ENCODE measurements at places on chromosomes 3 and 15.

- no peaks in the 10 kb centered on the region for H3K36me3 ChIP-seq
- H3K27me3 ChIP-seq: no peaks in the 10 kb centered on the region
- H3K27ac ChIP-seq: no peak overlapping the region
- DNase-seq: no peak
These were observed 431.8 kb upstream of the CCDC54 start for GRCh38 chr3:106945435-106945834.

DNA sequence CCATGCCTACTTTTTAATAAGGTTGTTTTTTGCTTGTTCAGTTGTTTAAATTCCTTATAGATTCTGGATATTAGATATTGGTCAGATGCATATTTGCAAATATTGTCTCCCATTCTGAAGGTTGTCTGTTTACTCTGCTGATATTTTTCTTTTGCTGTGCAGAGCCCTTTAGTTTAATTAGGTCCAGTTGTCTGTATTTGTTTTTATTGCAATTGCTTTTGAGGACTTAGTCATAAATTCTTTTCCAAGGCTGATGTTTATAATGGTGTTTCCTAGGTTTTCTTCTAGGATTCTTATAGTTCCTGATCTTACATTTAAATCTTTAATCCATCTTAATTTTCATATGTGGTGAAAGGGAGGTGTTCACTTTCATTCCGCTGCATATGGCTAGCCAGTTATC lies 77.4 kb downstream of the PTPRG start:
- no peak for DNase-seq
- no peak overlapping the region for H3K27ac ChIP-seq
- no peaks in the 10 kb centered on the region for H3K36me3 ChIP-seq
- H3K4me1 ChIP-seq: no peaks in the 10 kb centered on the region
- no peaks in the 10 kb centered on the region for H3K27me3 ChIP-seq

DNA sequence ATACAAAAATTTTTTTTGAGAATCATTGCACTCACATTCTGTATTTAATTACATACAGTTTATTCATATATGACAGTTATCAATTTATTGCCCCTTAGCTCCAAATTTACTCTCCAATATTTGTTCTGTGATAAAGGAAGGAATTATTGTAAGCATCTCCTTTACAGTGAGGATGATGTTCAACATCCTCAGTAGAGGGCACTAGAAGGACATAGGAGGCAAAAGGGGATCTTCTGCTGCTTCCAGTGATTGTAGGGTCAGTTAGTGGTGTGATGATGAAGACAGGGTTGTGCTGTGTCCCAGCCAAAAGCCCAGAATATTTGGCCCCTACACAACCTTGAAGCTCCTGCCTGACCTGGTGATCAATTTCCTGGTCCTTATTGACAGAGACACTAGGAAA lies 89.9 kb upstream of the DCBLD2 start:
- H3K27me3 ChIP-seq: no peaks in the 10 kb centered on the region
- no peaks in the 10 kb centered on the region for H3K4me1 ChIP-seq
- no peak overlapping the region for H3K27ac ChIP-seq
- no peak overlapping the region for H3K4me3 ChIP-seq

GRCh38 chr3:100103558-100104441 lies 10.5 kb downstream of the FILIP1L start:
- H3K27me3 ChIP-seq: no peaks in the 10 kb centered on the region
- no peak overlapping the region for H3K4me3 ChIP-seq
- DNase-seq: no peak
- H3K27ac ChIP-seq: no peak overlapping the region

GRCh38 chr15:55007561-55007960 lies 189.2 kb downstream of the RSL24D1 start:
- no peaks in the 10 kb centered on the region for H3K27me3 ChIP-seq
- no peak for DNase-seq
- H3K4me1 ChIP-seq: no peaks in the 10 kb centered on the region
- H3K4me3 ChIP-seq: no peak overlapping the region
- no peaks in the 10 kb centered on the region for H3K36me3 ChIP-seq

DNA sequence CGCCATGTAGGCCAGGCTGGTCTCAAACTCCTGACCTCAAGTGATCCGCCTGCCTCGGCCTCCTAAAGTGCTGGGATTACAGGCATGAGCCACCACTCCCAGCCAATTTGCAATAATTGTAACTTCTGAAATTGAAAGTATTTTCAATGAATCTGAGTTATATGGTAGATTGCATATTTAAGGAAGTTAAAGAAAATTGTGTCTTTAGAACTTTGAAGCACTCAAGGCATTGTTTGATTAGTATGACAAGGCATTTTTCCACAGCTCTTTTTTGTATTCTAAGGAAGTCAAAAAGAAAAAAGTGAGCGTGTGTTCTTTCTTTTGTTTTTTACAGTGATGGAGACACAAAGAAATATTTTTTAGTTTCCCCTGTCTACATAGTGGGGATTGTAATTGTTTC lies 15.7 kb upstream of the RPLP1 start:
- no peak overlapping the region for H3K27ac ChIP-seq
- DNase-seq: no peak
- no peak overlapping the region for H3K4me3 ChIP-seq
- no peaks in the 10 kb centered on the region for H3K27me3 ChIP-seq
- H3K36me3 ChIP-seq: peaks cover 94% of the 10 kb centered on the region
- H3K4me1 ChIP-seq: no peaks in the 10 kb centered on the region

DNA sequence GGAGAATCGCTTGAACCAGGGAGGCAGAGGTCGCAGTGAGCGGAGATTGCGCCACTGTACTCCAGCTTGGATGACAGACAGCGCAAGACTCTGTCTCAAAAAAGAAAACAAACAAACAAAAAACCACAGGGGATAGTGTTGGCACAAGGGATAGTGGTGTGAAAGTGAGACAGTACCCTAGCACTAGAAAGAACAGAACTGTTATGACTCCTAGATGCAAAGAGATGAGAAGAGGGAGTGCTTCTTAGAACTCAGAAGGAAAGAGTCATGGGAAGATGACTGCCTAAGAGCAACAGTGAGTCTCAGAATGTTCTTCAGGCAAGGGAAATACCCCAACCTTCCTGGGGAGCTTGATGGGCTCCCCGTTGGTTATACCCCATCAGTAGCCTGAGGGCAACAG lies 17.8 kb upstream of the ZNF770 start:
- no peaks in the 10 kb centered on the region for H3K4me1 ChIP-seq
- no peaks in the 10 kb centered on the region for H3K27me3 ChIP-seq

DNA sequence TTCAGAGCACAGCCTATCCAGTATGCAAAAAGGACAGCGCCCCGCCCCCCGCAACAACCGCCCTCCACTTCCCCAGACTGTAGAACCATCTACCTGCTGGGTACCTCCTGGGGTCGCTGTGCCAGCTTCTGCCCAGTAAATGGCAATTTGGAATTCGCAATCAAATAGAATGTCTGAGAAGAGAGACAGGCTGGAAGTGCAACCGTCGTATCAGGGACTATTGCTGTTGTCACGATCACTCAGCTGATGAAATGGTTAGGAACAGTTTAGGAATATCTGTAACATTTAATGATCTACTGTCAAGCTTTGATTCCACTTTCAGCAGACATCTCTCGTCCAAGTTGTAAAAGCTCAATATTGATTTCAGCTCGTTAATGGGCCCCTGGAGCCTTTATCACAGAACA lies 13.3 kb upstream of the PARL start:
- peaks cover 17% of the 10 kb centered on the region for H3K27me3 ChIP-seq
- no peak overlapping the region for H3K4me3 ChIP-seq
- no peak for DNase-seq
- H3K36me3 ChIP-seq: no peaks in the 10 kb centered on the region

DNA sequence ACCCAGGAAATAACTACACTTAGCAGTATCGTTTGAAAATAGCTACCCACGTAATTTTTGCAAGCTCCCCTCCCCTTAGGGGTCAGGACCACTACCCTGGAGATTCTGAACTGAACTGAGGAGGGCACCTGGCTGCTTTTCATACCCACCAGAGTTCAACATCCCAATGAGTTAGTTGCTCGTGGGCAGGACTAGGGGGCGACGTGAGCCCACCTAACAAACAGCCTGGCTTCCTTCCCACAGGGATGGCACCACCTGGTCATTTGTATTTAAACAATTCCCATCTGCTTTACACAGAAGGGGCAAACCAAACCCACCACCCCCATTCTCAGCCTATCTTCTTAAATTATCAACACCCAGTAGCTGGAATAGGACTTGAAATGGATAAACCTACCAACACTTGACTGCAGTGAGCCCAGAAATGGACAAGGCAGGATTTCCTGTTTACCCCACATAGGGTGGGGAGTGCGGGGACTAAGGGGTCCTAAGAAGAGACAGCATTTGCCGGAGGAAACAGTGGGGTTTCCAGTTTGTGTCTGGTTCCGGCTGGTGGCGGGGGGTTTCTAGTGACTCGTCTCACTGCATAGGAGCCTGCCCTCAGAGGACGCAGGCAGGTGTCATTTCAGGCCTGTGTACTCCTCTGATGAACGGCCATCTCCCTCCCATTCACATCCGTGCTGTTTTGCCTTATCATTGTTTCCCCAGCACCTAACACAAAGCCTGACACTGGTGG lies 11.6 kb upstream of the VGLL4 start:
- H3K4me1 ChIP-seq: no peaks in the 10 kb centered on the region
- no peak overlapping the region for H3K4me3 ChIP-seq
- H3K27ac ChIP-seq: no peak overlapping the region
- peaks cover 38% of the 10 kb centered on the region for H3K27me3 ChIP-seq
